ENCODE measurements at places on chromosomes 1 and 21.

DNA sequence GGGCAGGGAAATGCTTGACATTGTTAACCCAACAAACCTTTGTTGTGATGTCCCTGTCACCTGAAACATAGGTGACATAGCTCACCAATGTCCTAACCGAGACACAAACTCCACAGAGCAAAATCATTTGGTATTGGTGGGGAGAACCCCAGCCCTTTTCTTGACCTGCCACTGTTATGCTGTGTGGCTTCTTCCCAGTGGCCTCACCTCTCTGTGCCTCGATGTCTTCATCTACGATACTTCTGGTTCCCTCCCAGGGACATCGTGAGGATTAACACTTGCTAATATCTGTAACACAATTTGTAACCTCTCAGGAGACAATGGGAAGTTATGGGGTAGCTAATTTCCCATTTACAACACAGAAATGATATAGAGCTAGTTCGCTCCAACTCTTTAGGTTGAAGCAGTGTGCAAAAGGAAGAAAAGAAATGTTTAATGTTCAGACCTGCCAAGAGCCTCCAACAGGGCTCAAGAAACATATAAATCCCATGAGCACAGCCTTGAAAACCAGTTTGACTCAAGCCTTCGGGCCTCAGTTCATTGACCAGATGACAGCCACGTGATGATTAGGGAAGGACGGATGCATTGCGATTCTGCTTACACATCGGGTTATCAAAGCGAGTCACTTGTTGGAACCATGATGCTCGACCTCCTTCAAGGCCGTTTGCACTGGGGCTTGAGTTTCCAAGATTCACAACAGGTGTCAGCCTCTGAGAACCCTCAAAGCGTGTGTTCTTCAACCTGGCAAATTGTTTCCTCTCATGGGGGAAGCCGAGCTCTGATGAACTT, 37.8 kb upstream of the TMEM51 start:
- DNase-seq: no peak

- no peak for DNase-seq
These were observed 12.7 kb downstream of the GORAB start for GRCh38 chr1:170544624-170545023.

DNA sequence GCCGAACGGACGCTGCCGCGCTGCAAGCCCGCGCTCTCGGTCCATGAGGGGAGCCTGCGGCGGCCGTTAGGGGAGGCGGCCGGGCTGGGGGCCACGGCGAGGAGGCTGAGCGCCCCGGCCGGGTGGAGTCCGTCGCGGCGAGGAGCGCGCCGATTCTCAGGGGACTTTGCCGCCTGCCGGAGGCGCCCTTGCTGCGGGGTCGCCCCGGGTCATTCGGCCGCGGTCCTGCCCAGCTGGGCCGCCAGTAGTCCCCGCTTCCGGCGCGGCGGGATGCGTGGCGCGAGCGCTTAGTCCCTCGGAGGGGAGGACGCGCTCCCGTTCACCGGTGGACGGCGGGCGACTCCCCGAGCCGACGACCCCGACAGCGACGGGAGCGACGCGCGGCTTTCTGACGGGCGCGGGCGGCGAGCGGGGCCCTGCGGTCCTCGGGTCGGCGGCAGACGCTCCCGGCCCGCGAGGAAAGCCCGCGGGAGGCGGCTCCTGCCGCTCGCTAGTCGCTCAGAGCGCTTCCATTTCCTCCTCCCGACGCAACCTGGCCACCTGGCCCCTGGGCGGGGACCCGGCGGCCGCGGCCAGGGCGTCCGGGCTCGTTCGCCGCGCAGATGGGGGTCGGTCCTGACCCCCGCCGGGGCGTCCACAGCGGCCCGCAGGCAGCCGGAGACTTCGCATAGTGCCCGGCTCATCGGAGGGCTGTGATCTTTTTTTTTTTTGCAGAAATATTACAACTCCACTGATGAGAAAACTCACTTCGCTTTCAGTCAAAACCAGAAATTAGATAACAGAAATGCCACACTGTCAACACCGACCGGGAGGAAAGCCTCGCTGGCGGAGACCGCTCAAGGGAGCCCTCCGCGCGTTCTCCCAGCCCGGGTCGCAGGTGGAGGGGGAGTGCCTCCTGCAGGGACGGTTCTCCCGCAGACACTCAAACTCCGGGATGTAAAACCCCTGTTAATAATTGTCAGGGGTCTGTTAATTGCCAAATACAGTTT, 641 bp upstream of the ZBTB21 start:
- DNase-seq: no peak

DNA sequence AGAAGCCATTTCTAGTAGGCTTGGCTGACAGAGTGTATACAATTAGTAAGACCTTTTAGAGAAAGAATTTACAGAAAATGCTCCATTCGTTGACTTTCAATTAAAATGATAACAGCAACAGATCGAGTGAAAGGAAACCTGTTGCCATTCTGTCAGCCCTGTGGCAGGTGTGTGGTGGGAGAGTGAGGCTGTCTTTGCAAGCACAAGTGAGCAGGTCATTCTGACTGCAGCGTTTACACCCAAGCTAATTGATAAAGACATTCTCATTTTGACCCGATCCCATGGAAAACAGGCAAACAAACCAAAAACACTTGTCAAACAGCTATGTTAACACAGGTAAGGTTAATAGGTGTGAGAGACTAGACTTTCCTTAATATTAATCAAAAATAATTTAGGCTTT, 257.3 kb downstream of the PTBP2 start:
- DNase-seq: no peak

DNA sequence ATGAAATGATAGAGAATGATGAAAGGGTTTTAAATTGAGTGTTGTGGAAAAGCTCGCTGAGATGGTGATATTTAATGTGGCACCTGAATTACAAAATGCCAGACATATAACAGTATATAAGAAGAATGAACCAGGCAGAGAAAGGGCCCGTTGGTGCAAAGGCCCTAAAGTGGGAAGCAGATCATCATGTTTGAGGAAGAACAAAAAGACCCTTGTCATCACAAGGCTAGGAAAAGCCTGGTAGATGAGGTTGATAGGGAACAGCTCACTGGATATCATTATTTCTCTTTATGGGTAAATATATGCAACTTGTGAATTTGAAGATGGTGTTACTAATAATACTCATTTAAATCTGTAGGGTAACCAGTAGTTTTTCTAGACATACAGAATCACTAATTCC, 11.0 kb downstream of the RAP1A start:
- no peak for DNase-seq

- DNase-seq: no peak
These were observed 40.8 kb downstream of the RGL1 start for GRCh38 chr1:183845681-183846080.

- no peak for DNase-seq
These were observed 24.0 kb downstream of the PLA2G5 start for GRCh38 chr1:20093940-20094391.

GRCh38 chr1:172378109-172378760, 42.2 kb upstream of the C1orf105 start:
- DNase-seq: no peak

- DNase-seq: no peak
These were observed 152.7 kb downstream of the URB2 start for GRCh38 chr1:229778794-229779193.

DNA sequence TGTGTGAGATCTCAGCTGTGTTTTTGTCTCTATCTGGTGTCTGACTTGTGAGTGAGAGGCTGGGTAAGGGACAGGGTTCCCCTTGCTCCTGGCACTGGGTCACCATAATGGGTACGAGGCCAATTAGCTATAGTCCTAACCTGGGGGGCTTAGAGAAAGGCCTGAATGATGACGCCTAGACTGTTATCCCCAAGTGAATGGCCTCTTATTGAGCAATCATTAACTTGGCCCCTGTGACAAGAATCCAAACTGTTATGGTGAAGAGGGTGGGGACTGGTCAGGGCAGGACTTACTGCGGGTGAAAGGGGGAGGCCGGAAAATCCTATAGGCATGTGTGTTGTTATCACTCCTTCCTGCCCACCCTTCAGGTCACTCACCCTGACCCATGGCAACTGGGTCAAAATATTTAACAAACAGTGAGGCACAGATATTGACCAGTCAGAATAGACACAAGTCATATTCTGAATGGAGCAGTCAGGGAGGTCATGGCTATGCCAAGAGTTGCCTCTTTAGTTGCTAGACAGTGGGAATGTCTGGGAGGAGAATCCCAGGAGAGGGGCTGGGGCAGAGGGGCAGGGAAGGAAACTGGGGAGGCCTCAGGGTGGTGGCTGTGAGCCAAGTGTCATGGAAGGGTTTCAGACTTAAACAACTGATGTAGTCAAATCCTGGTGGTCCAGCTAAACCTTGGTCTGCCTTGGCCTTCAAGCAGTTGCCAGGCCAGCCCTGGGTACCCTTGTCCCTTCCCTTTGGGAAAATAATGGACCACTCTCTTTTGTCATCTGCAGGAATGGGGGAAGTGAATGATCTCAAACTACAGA, 3.2 kb downstream of the NR0B2 start:
- DNase-seq: no peak

GRCh38 chr1:56147034-56147433, 432.3 kb downstream of the PLPP3 start:
- no peak for DNase-seq

- peak; percentile 29 for DNase-seq
These were observed at the start of gene PTPN22 for GRCh38 chr1:113871597-113872113. Gene PTPN22 (minus strand): TSS chr1:113871712.

GRCh38 chr21:37206496-37206895, 60.6 kb downstream of the VPS26C start:
- DNase-seq: no peak

DNA sequence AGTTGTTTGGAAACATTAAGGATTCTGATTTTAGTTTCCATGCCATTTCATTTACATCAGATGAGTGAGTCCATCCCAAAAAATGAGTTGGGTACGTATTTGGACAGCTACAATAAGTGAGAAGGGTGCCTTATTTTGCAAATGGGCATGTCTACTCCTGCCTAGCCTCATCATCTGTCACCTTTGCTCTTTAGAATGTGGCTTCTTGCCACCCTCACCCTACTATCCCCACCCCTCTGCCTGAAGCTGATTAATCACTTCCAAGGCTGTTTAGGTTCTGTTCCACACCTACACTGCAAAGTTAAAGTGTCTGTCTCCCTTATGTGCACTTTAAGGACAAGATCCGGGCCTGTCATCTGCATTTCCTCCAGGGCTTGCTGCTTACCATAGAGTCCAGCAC, 61.2 kb downstream of the ST6GALNAC5 start:
- DNase-seq: no peak

DNA sequence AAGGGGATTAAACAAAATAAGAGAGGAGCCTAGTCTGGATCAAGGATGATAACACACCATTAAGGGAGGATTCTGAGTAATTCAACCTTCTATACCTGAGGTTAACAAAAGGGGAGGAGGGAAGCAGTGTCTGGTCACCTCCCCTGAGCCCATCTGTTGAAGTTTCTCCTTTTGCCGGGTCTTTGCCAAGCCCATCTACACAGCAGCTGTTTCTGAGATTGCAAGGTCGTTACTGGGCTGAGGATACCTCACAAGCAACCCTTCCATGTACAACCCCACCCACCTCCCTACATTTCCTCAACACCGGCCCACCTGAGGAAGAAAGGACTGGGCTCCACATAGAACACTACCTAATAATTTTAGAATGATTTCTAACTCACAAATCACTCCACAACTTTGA, 26.3 kb downstream of the LRRC52 start:
- no peak for DNase-seq

DNA sequence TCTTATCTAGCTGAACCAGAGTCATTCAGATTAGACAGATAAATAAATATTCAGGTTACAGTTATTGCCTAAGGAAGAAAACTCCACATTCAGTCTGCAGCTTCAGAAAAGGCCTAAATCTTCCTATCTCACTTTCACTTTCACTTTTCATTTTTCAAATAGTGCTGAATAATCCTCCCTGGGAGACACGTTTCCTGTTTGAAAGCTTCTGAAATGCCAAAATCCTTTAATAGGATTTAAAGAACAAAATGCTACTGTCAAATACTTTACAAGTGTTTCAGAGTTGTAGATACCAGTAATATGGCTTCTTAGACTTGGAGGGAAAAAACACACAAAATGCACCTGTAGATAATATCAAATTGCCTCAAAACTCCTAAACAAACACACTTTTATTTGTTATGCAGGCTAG, 3.9 kb downstream of the PSMB2 start:
- no peak for DNase-seq

DNA sequence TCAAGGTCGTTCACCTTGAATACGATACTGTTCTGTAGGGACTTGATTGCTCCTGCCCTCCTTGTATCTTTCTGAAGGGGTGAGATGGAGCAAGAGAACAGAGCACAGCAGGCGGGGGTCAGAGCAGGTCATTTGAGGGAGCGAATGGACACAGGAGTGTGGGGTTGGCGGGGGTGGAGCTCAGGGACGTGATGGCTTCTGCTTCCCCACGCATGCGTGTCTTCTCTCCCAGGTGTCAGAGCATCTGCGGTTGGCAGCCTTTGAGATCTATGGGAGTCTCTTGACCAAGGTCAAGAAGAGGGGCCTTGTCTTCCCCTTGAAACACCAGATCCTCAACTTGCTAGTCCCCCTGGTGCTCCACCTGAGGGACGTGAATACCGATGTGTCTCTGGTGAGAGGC, 63.9 kb downstream of the INAVA start:
- DNase-seq: no peak

- DNase-seq: no peak
These were observed 127.7 kb downstream of the S1PR1 start for GRCh38 chr1:101364370-101365120.

- DNase-seq: no peak
These were observed 12.8 kb upstream of the FOXO6 start for GRCh38 chr1:41348394-41348793.

DNA sequence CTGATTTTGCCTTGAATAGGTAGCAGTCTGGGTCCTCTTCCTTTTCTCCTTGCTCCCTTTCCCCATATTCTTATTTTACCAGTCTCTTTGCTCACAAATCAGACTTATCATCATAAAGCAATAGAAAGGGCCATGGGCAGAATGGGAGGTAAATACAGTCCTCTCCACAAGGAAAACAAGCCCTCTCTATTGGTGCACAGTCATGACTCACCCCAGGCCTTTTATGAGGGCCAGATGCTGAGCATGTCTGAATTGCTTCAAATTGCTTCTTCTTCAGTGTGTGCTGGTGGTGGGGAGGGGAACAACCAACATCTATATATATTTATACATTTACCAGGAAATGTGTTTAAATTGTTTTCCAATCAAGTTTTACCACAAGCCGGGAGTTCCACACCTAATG, 75.2 kb downstream of the GFI1 start:
- DNase-seq: no peak

DNA sequence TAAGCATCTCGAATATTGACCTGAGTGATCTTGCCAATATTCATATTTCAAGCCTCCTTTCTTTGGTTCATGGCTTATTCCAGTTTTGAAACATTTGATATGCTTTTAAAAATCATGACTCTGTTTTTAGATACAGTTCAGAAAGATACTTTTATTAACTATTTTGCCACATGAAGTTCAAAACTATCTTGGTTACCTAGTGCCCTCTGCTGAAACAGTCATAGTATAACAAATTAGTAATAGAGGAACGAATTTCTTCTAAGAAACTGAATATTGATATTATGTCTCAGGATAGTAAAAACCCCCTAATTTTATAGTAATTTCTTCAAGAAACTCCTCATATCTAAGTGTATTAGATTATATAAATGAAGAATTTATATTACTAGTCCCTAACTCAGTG, 52.6 kb upstream of the RC3H1 start:
- no peak for DNase-seq

DNA sequence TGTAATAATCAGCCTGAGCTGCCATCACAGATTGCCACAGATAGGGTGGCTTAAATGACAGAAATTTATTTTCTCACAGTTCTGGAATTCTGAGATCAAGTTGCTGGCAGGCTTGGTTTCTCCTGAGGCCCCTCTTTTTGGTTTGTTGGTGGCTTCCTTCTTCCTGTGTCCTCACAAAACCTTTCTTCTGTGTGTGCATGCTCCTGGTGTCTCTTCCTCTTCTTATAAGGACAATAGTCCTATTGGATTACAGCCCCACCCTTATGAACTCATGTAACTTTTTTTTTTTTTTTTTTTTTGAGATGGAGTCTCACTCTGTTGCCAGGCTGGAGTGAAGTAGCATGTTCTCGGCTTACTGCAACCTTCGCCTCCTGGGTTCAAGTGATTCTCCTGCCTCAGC, 41.0 kb upstream of the F3 start:
- no peak for DNase-seq

Measured in GM18507 (cell line).